ENCODE measurements at places on chromosomes 4 and X.

DNA sequence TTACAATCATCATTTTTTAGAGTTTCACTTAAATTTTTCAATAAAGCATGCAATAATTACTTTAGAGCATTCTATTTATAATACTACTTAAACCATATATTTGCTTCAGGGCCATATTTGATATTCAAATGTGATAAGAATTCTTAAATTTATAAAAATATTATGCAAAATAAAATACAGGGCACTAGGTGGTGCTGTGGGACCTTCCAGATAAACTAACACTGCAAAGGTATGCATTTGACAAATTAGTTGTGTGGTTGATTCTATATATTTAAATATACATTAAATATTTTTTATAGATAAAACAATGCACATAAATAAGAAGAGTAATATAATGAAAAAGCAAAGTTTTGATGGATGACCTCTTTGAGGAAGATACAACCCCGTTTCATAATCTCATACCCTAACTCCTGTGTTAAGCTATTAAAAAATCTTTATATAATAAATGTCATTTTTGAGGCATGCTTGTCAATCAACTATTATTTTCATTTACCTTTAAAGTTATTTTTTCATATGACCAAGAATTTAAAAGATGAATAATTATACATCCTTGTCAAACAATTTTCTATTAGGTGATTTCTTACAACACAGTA is 128.4 kb downstream of the REELD1 start:
- DNase-seq, result no peak

- peak; percentile 77 for DNase-seq
Observed at GRCh38 chr4:97235521-97235920, 907.8 kb downstream of the STPG2 start.

- DNase-seq, result no peak
Observed at GRCh38 chr4:176781739-176782100, 11.0 kb downstream of the VEGFC start.

- peak; percentile 72 for DNase-seq
Observed at GRCh38 chr4:40629401-40630334, at the start of gene RBM47. TSS of gene RBM47 (minus strand) at chr4:40629864. CDS start at chr4:40438893, 190,971 bp downstream.

GRCh38 chr4:60780874-60781273 is 419.3 kb upstream of the ADGRL3 start:
- DNase-seq, result no peak

DNA sequence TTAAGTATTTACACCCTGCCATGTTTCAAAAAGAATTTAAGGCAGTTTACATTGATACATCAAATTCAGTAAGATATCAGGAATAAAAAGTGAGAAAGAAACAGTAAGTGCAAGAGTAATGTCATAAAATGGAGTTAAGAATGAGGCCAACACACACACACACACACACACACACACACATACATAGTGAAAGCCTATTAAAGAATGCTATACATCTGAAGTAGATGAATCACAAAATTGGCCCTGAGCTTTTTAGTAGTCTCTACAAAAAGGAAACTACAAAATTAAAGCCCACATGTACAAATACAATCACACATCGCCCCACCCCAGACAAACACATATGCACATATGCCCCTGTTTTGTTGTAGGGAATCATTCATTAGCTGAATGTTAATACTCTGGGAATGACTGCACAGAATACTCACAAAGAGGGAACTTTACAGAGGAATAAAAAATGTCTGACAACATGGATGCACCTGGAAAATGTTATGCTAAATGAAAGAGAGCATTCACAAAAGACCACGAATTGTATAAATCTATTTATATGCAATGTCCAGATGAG is 428.8 kb downstream of the IL15 start:
- DNase-seq, result no peak

DNA sequence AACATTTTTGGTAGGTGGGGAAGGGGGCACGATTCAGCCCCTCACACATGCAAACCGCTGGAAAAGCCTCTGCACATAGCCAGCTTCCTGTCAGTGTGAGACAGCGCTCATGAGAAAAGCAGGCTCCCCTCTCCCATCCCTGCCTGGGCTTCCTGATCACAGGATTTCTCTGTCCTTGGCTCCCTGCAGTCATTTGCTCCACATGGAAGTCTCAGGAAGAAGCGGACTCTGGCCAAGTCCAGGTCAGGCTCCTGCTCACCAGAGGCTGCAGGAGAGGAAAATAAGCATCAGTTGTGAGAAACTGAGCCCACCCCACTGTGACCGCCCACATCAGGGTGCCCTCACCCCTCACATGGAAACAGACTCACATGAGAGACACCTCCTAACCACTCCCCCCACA is 664.3 kb upstream of the TENM3 start:
- no peak for DNase-seq

- DNase-seq, result peak; percentile 29
Observed at GRCh38 chr4:112234952-112235609, 3.5 kb downstream of the AP1AR start.

DNA sequence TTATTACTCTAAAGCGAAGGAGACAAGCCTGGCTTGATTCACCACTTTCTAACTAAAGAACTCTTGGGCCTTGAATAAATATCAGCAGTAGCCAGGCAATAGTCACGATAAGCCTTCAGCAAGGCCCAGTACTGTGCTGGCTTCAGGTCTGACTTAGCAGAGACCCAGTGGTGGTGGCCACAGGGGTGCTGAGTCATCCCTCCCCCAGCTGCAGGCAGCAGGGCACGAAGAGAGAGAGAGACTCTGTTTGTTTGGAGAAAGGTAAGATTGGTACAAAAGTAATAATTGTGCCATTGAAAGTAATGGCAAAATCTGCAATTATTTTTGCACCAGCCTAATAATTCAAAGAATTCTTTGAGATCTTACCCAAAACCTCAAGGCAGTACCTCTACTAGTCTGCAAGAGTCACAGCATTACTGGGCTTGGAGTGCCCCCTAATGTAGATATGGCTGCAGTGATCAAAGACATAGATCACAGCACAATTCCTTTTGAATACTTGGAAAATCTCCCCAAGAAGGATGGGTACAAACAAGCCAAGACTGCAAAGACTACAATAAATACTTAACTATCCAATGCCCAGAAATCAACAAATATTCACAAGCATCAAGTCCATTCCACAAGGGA is 159.5 kb upstream of the USP38 start:
- no peak for DNase-seq

- DNase-seq, result no peak
Observed at GRCh38 chr4:24855741-24856140, 57.1 kb downstream of the CCDC149 start.

GRCh38 chr4:111847296-111848008 is 297.8 kb upstream of the FAM241A start:
- DNase-seq, result no peak

GRCh38 chr4:35163168-35163567 is 1081.1 kb downstream of the ARAP2 start:
- DNase-seq, result peak; percentile 29

GRCh38 chrX:86192827-86193226 is 44.6 kb downstream of the DACH2 start:
- DNase-seq, result no peak

DNA sequence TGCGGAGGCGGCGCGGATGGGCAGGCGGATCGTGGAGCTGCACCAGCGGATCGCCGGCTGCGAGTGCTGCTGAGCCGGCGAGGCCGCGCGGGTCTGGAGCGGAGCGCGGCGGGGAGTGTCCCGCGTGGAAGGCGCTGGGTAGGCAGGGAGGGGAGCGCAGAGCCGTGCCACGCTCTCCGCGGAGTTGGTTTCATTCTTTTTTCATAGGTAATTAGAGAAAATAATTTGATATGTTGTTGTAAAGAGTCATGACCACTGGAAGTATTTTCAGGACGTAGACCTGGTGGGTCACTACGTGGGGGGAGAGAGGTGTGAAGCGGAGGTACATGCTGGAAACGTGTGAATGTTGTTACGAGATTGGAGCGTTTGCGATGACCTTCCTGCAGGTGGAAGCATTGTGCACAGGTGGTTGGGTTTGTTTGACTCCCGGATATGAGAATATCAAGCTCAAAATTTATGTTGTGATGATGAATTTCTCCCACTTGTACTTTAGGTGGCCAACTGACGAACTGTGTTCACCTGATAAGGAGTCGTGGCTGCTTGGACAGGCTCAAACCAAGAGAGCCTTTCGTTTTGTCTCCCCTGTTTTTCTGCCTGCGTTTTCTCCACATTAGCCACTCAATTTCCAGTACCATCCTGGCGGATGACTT is 19.1 kb upstream of the S100P start:
- peak; percentile 78 for DNase-seq

- peak; percentile 86 for DNase-seq
Observed at GRCh38 chr4:42656679-42656943, 294 bp downstream of the ATP8A1 start.

GRCh38 chr4:183435803-183436202 is 8.6 kb upstream of the CDKN2AIP start:
- no peak for DNase-seq

All from retina (tissue), 1 donor.